ENCODE measurements at places on chromosomes 3 and 15.
A peak's percentile ranks its signal among the peaks of the same experiment; 100 is the strongest.

DNA sequence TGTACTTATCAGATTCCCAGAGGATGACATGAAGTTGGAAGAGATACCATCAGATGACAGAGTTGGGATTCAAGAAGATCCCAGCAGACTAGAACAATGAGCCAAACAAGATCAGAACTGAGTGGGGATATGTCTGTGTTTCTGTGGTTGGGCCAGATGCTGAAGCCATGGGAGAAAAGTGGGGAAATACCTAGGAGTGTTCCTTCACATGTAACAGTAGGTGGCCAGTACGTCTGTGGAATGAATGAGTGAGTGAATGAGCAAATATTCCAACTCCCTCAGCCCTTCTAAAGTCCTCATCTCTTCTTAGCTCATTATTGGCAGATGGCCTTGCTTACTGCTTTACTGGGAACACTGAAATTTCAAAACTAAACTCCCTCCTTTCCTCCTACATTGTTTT lies 32.2 kb upstream of the GREM1 start:
- DNase-seq, result no peak

DNA sequence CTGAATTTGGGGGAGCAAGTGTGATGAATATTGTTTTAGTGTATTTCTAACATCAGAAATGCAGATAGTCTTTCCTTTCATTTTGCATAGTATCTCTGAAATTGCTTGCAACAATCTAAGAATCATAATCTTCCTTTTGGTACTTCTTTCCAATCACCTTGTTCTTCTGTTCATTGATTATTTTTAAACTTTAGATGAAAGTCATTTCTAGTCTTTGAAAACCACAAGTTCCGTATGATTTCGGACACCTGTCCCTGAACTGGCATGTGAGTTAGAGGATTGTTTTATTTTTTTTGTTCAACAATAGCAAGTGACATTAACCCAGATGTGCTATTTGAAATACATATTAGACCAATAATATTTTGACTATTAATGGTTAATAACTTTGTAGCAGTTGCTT lies 329.7 kb downstream of the UNC13C start:
- no peak for DNase-seq

GRCh38 chr3:24344784-24345439 lies 149.7 kb downstream of the THRB start:
- DNase-seq, result no peak

GRCh38 chr3:108940568-108941263 lies 13.0 kb downstream of the GUCA1C start:
- no peak for DNase-seq

- DNase-seq, result peak; percentile 78
Measured at GRCh38 chr15:73927476-73928240, 1.4 kb downstream of the LOXL1 start.

- no peak for DNase-seq
Measured at GRCh38 chr15:74264081-74264501, 28.0 kb downstream of the CCDC33 start.

GRCh38 chr15:75696311-75696720 lies 16.3 kb downstream of the CSPG4 start:
- no peak for DNase-seq

DNA sequence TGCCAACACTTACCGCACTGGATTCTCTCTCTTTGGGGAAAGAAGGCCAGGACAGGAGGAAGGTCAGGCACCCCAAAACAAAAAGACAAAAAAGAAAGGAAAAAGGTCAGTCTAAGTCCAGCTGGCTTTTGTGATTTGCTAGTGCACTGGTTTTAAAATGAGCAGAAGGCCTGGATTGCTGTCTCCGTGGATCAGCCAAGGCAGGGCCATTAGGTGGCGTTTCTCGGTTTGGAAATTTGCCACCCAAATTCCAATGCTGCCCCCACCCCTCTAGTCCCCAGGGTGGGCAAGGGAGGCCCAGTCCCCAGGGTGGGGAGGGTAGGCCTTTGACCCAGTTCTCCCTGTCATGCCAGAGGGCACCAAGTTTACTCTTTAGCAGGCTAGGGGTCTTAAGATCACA lies 33.3 kb downstream of the TLE3 start:
- no peak for DNase-seq

DNA sequence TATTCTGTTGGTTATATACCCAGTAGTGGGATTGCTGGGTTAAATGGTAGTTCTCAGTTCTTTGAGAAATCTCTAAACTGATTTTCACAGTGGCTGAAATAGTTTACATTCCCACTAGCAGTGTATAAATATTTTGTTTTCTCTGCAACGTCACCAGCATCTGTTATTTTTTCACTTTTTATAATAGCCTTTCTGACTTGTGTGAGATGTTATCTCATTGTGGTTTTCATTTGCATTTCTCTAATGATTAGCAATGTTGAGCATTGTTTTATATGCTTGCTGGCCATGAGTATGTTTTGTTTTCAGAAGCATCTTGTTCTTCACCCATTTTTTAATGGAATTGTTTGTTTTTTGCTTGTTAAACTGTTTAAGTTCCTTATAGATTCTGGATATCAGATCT lies 612.7 kb upstream of the SGO1 start:
- no peak for DNase-seq

GRCh38 chr15:74977599-74977998 lies 17.8 kb upstream of the SCAMP5 start:
- DNase-seq, result no peak

DNA sequence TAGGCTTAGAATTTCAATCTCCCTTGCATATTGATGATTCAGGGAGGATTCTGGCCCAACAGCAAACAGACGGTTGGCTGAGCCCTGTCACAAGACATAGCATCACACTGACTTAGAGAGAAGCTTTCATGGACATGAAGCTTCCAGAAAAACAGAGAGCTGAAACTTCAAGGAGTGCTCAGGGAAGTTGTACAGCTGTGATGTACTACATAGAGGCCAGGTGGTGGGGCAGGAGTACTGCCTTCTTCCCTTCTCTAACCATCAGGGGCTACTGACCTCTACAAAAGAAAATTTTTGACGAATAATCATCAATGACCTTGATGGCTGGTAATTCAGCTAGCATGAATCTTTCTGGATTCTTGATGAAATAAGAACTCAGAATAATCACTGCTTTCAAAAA lies 378.5 kb downstream of the ERC2 start:
- no peak for DNase-seq

DNA sequence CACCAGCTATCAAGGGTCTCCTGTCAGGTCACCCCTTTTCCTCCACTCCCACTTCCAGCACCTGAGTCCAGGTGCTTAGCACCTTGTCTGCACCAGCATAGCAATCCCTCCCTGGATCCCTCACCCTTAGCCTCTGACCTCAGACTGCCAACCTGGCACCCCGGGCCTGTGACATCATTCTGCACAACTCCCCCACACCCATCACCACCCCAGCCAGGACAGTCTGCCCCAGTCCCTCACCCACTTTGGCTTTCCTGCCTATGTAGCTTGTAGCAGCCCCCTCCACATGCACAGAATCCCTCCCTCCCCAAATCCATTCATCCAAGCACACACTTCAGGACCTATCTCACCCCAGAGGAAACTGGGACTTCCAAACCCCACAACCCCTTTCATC lies 819 bp upstream of the PLXNB1 start:
- DNase-seq, result no peak

DNA sequence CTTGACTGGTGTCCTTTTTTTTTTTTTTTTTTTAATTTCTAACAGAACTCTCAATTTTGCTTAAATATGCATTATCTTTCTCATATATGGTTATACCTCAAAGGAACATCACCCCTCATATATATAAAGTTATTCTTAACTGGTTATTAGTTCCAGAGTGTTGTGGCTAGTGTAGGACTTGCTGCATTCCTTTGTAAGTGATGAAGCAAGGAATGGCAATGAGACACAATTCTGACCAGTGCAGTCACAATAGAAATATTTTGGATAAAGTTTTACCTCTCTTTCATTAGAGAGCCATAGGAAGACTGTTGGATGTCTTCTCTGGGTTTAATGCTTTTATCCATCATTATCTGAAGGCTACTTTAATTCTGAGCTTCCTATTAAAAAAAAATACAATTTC lies 75.5 kb upstream of the CBLB start:
- DNase-seq, result no peak

- no peak for DNase-seq
Measured at GRCh38 chr3:46825450-46825849, 37.8 kb downstream of the MYL3 start.

- no peak for DNase-seq
Measured at GRCh38 chr3:134543113-134543512, 57.3 kb downstream of the CEP63 start.

- DNase-seq, result no peak
Measured at GRCh38 chr3:162764051-162764807, 1267.6 kb downstream of the OTOL1 start.

DNA sequence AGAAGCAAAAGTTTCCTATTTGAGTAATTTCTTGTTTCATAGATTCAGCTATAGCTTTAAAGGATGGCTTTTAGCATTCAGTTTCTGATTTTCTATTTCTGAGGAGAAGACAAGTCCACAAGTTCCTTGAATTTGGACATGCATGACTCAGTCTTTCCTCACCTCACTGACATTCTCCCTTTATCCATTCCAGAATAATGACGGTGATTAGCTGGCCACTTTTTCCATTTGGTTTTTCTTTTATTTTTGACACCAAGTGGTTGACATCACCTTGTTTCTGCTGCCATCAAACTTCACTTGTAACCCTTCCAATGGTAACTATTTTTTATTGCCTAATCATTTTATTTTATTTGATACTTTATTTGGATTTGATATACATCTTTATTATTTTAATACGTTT lies 404.4 kb upstream of the KCNMB2 start:
- no peak for DNase-seq

DNA sequence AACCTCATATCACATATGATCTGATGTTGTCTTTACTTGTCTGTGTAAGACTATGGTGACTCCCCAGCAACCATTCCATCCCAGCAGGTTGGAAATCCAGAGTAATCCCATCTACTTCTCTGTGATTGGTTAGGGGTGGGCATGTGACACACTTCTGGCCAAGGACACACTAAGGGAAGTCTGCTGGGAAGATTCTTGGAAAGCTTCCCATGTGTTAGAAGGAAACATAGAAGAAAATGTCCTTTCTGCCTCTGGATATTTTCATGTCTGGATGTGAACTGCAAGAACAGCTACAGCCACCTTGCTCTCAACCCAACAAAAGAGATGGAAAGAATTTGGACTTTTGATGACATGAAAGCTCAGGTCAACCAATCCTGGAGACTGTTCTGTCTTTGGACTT lies 2.6 kb upstream of the UBE2Q2 start:
- DNase-seq, result no peak

All from central memory CD4-positive, alpha-beta T cell (primary cell).